ENCODE measurements at places on chromosomes 16 and 17.

- no peak for DNase-seq
These were observed 239.5 kb downstream of the ABCC12 start for GRCh38 chr16:47916266-47916665.

DNA sequence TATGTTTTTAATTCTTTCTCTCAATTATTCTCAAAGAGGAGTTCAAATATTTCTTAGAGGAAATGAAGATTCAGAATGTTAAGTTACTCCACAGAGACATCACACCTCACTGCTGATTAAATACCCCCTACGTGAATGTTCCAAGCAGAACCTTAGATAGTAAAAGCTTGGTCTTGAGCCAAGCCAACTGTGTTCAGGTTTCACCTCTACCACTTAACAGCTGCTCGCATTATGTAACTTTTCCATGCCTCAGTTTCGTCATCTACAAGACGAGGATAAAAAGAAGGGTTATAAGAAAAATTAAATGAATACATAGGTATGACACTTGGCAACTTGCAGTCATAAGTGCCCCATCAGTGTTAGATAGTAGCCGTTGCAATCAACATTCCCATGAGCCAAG, 356.2 kb downstream of the RBFOX1 start:
- DNase-seq: no peak

DNA sequence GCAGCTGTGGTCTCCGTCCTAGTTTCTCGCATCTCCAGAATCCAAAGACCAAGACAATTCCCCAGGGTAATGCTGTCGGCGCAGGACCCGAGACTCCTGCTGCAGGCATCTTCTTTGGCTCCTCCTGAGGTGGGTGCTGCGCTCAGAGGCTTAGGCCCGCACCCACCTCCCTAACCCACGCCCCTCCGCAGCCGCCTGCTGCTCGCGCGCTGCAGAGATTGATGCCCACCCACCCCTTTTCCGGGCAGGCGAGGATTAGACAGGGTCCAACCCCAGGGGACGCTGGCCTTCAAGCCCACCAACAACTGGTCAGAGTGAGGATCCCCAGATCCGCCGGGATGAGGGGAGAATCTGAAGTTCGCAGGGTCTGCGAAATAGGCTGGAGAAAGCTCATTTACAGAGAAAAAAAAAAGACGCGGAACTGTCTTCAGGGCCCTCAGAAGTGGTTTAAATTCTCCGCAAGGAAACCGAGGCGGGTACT, 27.9 kb downstream of the SLFN11 start:
- DNase-seq: no peak

GRCh38 chr17:27590864-27591263, 40.1 kb upstream of the LGALS9 start:
- no peak for DNase-seq

DNA sequence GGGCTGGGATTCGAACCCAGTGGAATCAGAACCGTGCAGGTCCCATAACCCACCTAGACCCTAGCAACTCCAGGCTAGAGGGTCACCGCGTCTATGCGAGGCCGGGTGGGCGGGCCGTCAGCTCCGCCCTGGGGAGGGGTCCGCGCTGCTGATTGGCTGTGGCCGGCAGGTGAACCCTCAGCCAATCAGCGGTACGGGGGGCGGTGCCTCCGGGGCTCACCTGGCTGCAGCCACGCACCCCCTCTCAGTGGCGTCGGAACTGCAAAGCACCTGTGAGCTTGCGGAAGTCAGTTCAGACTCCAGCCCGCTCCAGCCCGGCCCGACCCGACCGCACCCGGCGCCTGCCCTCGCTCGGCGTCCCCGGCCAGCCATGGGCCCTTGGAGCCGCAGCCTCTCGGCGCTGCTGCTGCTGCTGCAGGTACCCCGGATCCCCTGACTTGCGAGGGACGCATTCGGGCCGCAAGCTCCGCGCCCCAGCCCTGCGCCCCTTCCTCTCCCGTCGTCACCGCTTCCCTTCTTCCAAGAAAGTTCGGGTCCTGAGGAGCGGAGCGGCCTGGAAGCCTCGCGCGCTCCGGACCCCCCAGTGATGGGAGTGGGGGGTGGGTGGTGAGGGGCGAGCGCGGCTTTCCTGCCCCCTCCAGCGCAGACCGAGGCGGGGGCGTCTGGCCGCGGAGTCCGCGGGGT, at the start of gene CDH1:
Gene CDH1, plus strand, starts transcription at position 247 of the 684 bp plus-strand sequence. Its CDS starts 124 bp downstream, at position 371.
- peak; percentile 14 for DNase-seq

- DNase-seq: no peak
These were observed 55.1 kb upstream of the PHOSPHO1 start for GRCh38 chr17:49285716-49286115.

Data from stimulated activated CD4-positive, alpha-beta T cell treated with anti-CD3 and anti-CD28 coated beads, Interleukin-4, amount 100 ng/mL, for 4 hours (primary cell).